Ovary (tissue), 10 donors: ENCODE measurements at places on chromosomes 13 and 19. TPM values are rescaled to one million over a fixed set of nuclear protein-coding genes. Genes with fewer than 3 reads are reported as not detected.

FFAR2 gene
- 0.32 TPM for polyA plus RNA-seq

LYPD3 gene
- 1.8 TPM for polyA plus RNA-seq

GRCh38 chr13:113411216-113412023, 41.9 kb downstream of the ADPRHL1 start:
- no peak for DNase-seq

- DNase-seq, result no peak
These were observed 34.7 kb downstream of the DCT start for GRCh38 chr13:94444826-94445225.

DNA sequence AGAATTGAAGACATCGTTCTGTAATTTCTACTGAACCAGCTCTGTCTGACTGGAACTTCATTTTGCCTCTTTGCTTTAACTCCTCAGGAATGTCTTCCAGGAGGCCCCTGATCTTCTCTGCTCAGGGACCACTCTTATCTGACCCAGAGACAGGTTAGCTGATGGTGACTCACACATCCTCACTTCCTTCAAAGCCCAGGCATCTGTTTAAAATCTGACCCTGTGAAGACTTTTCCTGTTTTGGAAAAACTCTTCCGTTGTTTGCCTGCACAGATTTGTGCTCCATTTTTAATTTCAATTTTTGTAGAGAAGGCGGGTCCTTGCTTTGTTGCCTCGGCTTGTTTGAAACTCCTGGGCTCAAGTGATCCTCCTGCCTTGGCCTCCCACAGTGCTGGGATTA, 1.6 kb downstream of the ARL11 start:
- no peak for DNase-seq

DNA sequence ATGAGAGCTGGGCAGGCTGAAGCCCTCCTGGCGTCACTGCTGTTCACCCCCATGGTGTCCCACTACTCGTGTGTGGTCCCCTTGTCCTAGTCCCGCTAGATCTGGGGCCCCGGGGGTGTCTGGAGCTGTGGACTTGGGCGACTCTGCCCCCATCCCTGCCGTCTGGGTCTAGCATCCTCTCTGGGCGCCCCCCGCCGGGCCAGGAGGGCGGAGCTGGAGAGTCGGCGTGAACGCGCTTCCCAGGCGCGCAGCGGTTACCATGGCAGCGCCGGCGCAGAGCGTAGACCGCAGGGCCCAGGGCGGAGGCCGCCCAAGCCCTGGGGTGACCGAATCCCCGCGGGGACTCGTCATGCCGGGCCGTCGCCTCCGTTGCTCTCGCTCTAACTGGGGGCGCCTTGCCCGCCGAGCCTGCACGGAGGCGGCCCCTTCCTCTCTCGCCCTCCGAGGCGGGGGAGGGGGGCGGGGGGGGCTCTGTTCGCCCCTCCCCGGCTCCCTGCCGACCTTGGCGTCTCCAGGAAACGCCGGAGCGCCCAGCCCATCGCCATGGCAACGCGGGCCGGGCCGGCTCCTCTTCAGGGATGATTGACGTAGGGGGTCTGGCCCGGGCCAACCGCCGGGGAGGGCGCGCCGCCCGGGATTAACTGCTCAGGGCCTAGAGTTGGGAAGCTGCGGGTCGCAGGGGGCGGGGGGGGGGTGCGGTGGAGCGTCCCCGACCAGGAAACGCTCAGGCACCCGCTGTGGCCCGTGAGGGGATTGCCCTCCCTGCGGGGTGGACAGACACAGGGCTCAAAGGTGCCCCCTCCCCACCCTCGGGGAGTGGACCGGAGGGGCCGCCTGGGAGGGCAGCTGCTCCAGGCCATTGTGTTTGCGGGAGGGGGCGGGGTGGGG, 8.9 kb downstream of the ISYNA1 start:
- peak; percentile 88 for DNase-seq

USHBP1 gene
- 1.1 TPM for polyA plus RNA-seq

GRCh38 chr13:29498426-29499040, 97.0 kb downstream of the SLC7A1 start:
- DNase-seq, result no peak

- DNase-seq, result peak; percentile 59
These were observed 736 bp downstream of the SMAD9 start for GRCh38 chr13:36919171-36919832.

FUZ gene
- polyA plus RNA-seq, result 36.9 TPM

DNA sequence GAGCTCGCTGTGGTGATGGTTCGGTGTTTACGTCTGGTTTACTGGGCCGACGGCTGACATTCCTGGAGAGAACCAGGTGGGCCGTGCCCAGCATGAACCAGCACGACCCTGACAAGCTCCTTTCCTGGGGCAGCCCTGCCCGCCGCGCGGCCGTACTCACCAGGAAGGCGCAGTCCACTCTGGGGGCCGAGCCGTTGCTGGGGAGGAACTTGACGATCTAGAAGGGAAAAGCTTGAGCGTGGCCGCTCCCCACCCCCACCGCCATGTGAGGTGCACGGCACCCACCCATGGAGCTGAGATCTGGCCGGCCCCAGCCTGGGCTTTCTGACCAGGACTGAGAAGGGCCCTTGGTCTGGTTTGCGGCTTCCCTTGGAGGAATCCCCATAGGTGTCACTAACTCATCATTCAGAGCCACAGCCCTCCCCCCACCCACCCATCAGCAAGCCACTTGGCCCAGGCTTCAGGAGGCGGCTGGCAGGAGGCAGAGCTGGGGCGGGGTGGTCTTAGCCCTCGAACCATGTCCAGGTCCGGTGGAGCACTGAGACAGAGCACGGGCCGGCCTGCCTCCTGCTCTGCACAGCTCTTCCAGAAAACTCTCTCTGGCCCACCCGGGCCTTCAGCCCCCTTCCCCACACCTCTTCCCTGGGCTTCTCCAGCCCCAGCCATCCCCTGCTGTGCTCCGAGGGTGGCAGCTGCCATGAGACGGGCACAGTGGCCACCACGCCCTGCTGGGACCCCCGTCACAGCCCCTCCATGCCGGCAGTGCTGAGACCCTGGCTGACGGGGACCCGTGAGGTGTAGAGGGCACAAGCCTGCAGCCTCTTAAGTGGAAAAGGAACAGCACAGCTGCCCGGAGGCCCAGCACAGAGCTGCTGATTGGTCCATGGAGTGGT, 6.2 kb downstream of the ATP4B start:
- DNase-seq, result peak; percentile 9
